Activated CD8-positive, alpha-beta memory T cell treated with anti-CD3 and anti-CD28 coated beads for 36 hours (primary cell): ENCODE measurements at places on chromosomes 7 and 10. TPM values are rescaled to one million over a fixed set of nuclear protein-coding genes. Genes with fewer than 3 reads are reported as not detected.

The NME8 gene
- not detected for total RNA-seq

The UCMA gene
- total RNA-seq = not detected

The SH2D4B gene
- 0.11 TPM for total RNA-seq

The SUN3 gene
- total RNA-seq = not detected

The TMEM196 gene
- not detected for total RNA-seq

The RASSF4 gene
- total RNA-seq = 1.2 TPM

The PLEKHS1 gene
- not detected for total RNA-seq

The FOXI2 gene
- not detected for total RNA-seq

The NRCAM gene
- total RNA-seq = 0.21 TPM

The CALHM3 gene
- total RNA-seq = not detected

The PLCE1 gene
- total RNA-seq = 0.02 TPM

The GIGYF1 gene
- total RNA-seq = 47.8 TPM

The CALML3 gene
- total RNA-seq = not detected

The RSPH10B2 gene
- total RNA-seq = 0.78 TPM

The NOLC1 gene
- 341 TPM for total RNA-seq

The PRSS37 gene
- total RNA-seq = not detected

The ASAH2 gene
- 4.8 TPM for total RNA-seq

The STRA8 gene
- not detected for total RNA-seq

The JAKMIP3 gene
- 0.42 TPM for total RNA-seq

The ICA1 gene
- total RNA-seq = 0.82 TPM

The PRF1 gene
- total RNA-seq = 142 TPM

The PIK3AP1 gene
- total RNA-seq = 8.4 TPM

The AKR1C4 gene
- not detected for total RNA-seq

The CCL24 gene
- not detected for total RNA-seq

The WNT8B gene
- not detected for total RNA-seq

The PRKCQ gene
- 44.8 TPM for total RNA-seq

The RELN gene
- total RNA-seq = not detected

The OR2AE1 gene
- total RNA-seq = not detected

The NUDT13 gene
- 1.3 TPM for total RNA-seq

The NAT16 gene
- not detected for total RNA-seq

The TMEM72 gene
- total RNA-seq = not detected

The CLCN1 gene
- not detected for total RNA-seq

The AKR1E2 gene
- total RNA-seq = 2.0 TPM

The TUBAL3 gene
- not detected for total RNA-seq

The COL17A1 gene
- total RNA-seq = not detected

The MRC1 gene
- 0.04 TPM for total RNA-seq
